Stimulated activated CD8-positive, alpha-beta memory T cell treated with anti-CD3 and anti-CD28 coated beads, Interleukin-12 subunit alpha, Interleukin-12 subunit beta, amount 100 ng/mL, for 1 hour (primary cell): ENCODE measurements at places on chromosomes 7 and 10.

DNA sequence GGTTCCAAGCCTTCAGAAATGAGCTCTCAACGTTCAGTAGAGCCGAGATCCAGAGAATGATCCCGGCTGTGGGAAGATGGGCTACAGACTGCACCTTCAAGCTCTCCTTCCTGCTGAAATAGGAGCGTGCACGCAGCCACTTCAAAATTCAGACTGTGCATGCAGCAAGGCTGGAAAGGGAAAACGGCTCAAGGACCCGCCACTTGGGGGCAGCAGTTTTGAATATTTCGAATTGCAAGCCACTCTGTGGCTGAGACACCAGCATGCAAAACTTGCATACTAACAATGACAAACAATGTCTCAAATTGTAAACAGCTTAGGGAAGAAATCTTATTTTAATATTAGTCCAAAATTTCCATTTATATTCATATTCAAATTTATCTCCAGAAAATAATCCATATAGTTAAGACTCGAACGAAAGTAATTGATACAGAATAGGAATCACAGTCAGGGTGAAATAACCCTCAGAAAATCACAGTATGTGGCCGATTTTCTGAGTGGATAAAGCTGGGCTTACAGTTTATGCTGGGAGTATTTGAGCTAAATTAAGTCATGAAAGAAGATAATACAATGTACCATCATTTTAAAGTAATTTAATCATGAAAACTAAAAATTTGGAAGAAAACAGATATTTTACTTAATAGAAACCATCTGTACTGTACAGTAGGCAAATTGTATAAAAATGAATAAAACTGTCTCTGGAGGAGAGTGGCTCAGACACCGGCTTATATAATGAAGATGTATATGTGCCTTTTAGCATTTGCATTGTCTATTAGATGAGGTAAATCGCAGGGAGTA lies 137.9 kb upstream of the MKI67 start:
- peak; percentile 25 for DNase-seq

- no peak for DNase-seq
Observed at GRCh38 chr7:88399696-88400240, 93.1 kb upstream of the STEAP4 start.

DNA sequence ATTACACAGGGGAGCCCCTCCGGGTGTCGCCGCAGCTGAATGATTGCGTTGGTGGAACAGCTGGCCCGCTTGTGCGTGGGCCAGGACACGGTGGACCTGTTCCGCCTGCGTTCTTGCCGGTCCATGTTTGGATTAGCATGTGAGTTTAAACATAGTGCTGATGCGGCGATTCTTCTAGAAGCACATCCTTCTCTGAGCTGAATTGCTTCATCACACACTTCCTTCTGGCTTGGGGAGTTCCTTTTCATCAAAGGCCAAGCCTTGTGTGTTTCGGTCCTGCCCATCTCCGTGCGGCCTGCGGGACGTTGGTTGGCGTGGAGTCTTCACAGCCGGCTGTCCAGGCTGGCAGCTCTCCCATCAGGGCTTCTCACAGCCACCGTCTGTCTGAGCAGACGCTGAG lies 45.5 kb upstream of the SLC29A4 start:
- DNase-seq = no peak

DNA sequence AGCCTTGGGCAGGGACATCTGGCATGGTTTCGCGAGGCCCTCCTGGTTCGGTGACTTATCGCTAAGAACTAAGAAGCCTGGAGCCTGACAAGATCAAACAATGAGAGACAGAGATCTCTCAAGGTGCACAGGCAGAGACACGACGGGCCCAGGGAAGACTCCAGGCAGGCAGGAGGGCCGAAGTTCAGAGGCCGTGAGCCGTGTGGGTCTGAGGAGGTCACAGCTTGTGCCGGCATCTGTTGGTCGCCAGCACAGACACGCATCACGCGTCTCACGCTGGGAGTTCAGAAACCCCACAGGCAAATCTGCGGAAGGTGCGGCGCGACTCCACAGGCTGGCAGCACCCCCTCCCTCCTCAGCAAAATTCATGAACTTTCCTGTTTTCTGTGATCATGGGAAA lies 314.0 kb downstream of the DNAJB6 start:
- no peak for DNase-seq

- no peak for DNase-seq
Observed at GRCh38 chr10:113681533-113682470, 2.1 kb downstream of the CASP7 start.

- no peak for DNase-seq
Observed at GRCh38 chr10:75375838-75376237, 25.7 kb downstream of the ZNF503 start.

GRCh38 chr7:26090927-26091519 lies 61.0 kb upstream of the NFE2L3 start:
- no peak for DNase-seq

- DNase-seq = no peak
Observed at GRCh38 chr7:51062222-51062987, 254.2 kb downstream of the COBL start.

DNA sequence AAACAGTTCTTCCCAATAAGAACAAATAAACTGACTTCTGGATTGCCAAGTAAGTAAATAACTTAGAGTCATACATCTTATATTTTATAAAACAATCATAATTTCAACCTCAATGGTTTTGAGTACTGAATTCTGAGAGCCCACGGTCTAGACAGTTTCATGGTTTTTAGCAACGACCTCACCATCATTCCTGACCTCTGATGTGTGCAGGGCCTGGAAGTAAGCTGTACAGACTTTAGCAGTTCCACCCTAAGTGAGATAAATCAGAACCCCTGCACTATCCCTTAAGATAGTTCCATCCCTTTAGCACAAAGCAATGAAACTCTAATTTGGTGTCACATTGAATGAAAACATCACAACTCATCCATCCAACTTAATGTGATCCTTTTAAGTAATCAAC lies 86.0 kb downstream of the NEBL start:
- no peak for DNase-seq

GRCh38 chr10:71757399-71757922 lies 15.9 kb downstream of the VSIR start:
- DNase-seq = no peak
